SJSA1 (cell line): ENCODE measurements at places on chromosomes 7 and 10. TPM values are rescaled to one million over a fixed set of nuclear protein-coding genes. Genes with fewer than 3 reads are reported as not detected.

- no peak for DNase-seq
Observed at GRCh38 chr10:64271983-64272382, 750.8 kb downstream of the REEP3 start.

- no peak for DNase-seq
Observed at GRCh38 chr7:120725376-120726039, 132.4 kb downstream of the TSPAN12 start.

Gene CFAP46
- 0.21 TPM in 1 of 2 replicates, not detected in the other for total RNA-seq

Gene GRM8
- total RNA-seq = not detected in 2 replicates

DNA sequence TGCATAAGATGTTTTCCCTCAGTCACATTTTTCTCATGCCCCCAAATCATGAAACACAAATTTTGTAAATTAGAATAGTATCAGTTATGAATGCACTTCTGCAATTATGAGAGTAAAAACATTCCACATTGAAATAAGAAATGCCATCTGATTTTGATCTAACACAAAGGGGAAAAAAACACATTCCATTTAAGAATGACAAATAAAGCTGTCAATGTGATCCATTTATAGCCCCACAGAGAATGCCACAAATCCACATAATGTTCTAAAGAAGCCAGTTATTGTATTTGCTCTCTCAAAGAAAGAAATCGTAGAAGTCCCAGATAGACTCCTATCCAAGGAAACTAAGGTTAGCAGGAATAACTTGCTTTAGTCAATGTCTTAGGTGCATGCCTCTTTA, 48.7 kb upstream of the RHOBTB1 start:
- DNase-seq = no peak

Gene FOXP2
- total RNA-seq = not detected in 2 replicates

DNA sequence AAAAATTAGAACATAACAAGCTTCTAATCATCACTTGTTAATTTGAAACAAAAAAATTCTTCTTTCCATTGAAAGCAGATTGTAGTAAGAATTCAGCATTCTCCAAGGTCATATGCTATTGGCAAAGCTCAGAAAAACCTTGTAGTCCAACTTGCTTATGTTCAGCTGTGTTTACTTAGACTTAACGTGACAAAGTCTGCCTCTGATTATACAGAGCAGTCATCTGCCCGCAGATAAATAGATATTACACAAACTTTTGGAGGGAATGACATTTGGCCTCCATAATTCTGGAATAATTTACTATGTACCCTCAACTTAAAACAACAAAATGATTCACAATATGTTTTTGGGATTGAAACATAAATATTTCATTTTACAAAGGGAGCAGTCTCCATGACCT, 45.8 kb downstream of the MKX start:
- no peak for DNase-seq

Gene ADCY1
- total RNA-seq = 0.05 TPM in 1 of 2 replicates, not detected in the other

DNA sequence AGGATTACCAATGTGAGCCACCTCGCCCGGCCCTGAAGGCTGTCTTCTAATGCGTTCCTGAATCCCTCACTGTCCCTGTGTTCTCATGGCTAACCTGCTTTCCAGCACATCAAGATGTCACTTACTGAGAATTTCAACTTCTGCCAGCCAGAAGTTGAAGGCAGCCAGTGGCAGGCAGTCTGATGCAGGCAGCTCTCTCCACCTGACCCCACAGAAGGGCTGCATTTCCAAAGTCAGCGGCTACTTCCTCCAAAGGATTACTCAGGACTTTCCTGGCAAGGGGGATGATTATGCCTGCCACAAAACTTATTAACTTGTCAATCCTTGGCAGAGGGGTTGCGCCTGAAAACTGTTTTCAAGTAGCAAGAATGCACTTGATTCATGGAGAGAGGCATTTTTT, 1219.4 kb downstream of the TYW1 start:
- no peak for DNase-seq

GRCh38 chr10:2970190-2970823, 97.0 kb upstream of the PFKP start:
- DNase-seq = no peak

Gene PPA1
- total RNA-seq = 199 and 254 TPM in 2 replicates
